ENCODE measurements at places on chromosomes 2 and 18.

- H3K4me1 ChIP-seq: peaks cover 11% of the 10 kb centered on the region
- H3K4me3 ChIP-seq: no peak overlapping the region
- DNase-seq: no peak
- H3K27me3 ChIP-seq: no peaks in the 10 kb centered on the region
- peak overlapping the region; percentile 46 for H3K27ac ChIP-seq
- H3K36me3 ChIP-seq: no peaks in the 10 kb centered on the region
These were observed 31.2 kb downstream of the ADI1 start for GRCh38 chr2:3488061-3488531.

DNA sequence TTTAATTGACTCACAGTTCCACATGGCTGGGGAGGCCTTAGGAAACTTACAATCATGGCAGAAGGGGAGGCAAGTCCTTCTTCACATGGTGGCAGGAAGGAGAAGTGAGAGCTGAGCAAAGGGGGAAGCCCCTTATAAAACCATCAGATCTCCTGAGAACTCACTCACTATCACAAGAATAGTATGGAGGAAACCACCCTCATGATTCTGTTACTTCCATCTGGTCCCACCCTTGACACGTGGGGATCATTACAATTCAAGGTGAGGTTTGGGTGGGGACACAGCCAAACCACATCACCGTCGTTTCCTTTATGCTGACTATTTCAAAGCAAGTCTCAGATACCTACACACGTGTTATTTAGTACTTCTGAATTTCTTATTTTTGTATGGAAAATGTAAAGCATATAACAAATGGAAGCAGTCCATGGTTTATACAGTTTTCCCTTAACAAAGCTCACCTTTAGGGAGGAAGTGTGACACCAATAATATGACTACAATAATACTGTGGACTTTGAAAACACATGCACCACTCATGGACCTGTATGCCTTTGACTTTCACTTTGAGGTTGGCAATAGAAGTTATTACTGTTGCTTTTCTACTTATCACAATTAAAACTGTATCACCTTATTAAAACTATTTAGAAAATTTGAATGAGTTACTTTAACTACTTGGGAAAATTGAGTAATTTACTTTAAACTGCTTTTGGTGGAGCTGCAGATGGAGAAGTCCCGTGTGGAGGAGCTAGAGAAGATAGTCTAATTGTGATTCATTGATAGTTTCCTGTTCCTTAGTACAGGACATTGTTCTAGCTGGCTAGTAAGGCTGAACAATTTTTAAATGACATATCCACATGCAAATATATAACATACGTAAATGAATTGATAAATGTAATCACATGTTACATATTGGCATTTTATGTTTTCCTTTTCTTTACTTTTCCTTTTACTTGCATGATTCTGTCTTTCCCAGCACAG, 37.3 kb downstream of the MTCL1 start:
- H3K27ac ChIP-seq: no peak overlapping the region
- no peak overlapping the region for H3K4me3 ChIP-seq
- H3K4me1 ChIP-seq: no peaks in the 10 kb centered on the region
- no peaks in the 10 kb centered on the region for H3K27me3 ChIP-seq

DNA sequence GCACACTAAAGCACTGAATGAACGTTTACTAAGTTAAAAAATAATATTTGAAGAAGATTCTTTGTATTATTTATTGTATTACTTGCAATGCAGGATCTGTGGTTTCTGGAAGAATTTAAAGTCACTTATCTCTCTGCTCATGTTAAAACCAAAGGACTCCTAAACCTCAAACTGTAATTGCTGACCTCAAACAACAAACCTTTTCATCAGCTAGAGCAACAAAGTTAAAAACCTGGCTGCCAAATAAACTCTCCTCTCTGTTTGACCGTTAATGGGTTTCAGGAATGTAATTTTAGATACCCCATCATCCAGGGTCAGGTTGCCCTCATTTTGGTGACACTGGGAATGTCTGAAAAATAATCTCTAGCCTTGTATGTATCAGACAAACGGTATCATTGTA, 239.1 kb downstream of the TGIF1 start:
- no peaks in the 10 kb centered on the region for H3K27me3 ChIP-seq
- H3K27ac ChIP-seq: no peak overlapping the region
- no peaks in the 10 kb centered on the region for H3K36me3 ChIP-seq
- DNase-seq: no peak

DNA sequence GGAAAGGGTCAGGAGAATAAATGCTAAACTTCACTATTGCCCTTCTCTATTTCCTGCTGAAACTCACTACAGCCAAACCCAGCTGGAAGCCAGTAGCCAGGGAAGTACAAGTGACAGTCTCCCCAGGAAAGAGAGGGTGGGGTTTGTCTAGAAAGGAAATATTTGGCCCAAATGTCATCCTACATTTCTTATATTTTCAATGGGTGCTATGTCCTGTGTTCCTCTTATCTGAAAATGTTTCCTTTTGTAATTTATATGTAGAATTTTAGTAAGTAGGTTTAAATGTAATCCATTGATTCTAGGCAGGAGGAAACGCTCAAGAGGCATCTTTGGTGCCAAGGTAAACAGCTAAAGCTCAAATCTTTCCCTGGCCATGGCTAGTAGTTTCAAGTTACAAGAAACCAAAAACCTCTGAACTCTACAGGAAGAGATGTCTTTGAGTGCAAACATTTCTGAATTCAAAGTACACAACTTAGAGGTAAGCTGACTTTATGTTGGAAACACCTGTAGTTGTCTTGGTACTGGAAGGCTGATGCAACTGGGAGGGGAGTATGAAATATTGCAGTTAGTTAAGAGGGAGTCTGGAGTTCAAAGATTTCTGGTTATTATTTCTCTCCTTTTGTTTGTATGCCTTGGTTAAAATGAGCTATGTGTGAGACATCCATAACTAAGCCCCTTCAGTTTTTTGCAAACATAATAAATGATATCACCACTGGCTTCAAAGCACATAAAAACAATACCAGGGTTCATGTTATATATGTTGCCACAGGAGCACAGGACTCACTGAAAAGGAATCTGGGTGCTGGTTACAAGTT, 356.1 kb upstream of the ZC3H15 start:
- H3K36me3 ChIP-seq: no peaks in the 10 kb centered on the region
- H3K4me3 ChIP-seq: no peak overlapping the region
- peaks cover 21% of the 10 kb centered on the region for H3K4me1 ChIP-seq

GRCh38 chr2:129302106-129302505, 677.4 kb upstream of the RAB6C start:
- no peak for DNase-seq
- peaks cover 23% of the 10 kb centered on the region for H3K4me1 ChIP-seq
- no peaks in the 10 kb centered on the region for H3K36me3 ChIP-seq
- peak overlapping the region; percentile 65 for H3K27ac ChIP-seq
- H3K27me3 ChIP-seq: no peaks in the 10 kb centered on the region

All from left ventricle myocardium inferior (tissue), 1 donor.